ENCODE measurements at places on chromosomes 16 and 17. TPM values are rescaled to one million over a fixed set of nuclear protein-coding genes. Genes with fewer than 3 reads are reported as not detected.

ZNF597 gene
- 2.9 TPM for total RNA-seq

GAS7 gene
- 2.6 TPM for total RNA-seq

DLX4 gene
- not detected for total RNA-seq

CYBA gene
- total RNA-seq: not detected

CASKIN1 gene
- total RNA-seq: not detected

C16orf92 gene
- total RNA-seq: not detected

CACNA1G gene
- total RNA-seq: not detected

SDR42E2 gene
- not detected for total RNA-seq

TEKT5 gene
- total RNA-seq: not detected

PRKCA gene
- total RNA-seq: 36.1 TPM

PRRT2 gene
- not detected for total RNA-seq

FAAP100 gene
- 26.0 TPM for total RNA-seq

MVD gene
- 42.6 TPM for total RNA-seq

ZCCHC14 gene
- total RNA-seq: 10.7 TPM

HOXB6 gene
- 4.8 TPM for total RNA-seq

EPN2 gene
- 15.7 TPM for total RNA-seq

CD300H gene
- not detected for total RNA-seq

DBNDD1 gene
- total RNA-seq: 1.3 TPM

TBC1D3 gene
- not detected for total RNA-seq

RASL10B gene
- 0.16 TPM for total RNA-seq

PIRT gene
- total RNA-seq: not detected

CLDN9 gene
- total RNA-seq: not detected

TMEM114 gene
- not detected for total RNA-seq

RNF135 gene
- 14.6 TPM for total RNA-seq

DHX8 gene
- 81.7 TPM for total RNA-seq

NLRP1 gene
- 49.3 TPM for total RNA-seq

RHBDL1 gene
- total RNA-seq: 1.1 TPM

MFSD6L gene
- total RNA-seq: not detected

SMTNL2 gene
- not detected for total RNA-seq

MT1M gene
- 0.74 TPM for total RNA-seq

DYNC1LI2 gene
- total RNA-seq: 101 TPM

LSM12 gene
- total RNA-seq: 44.0 TPM

FBXO39 gene
- total RNA-seq: not detected

PLA2G10 gene
- total RNA-seq: not detected

ZSCAN10 gene
- total RNA-seq: not detected

SLC4A1 gene
- not detected for total RNA-seq

SPN gene
- not detected for total RNA-seq

PSKH1 gene
- total RNA-seq: 10.6 TPM

EVPL gene
- total RNA-seq: not detected

All from SJSA1 (cell line).